ENCODE measurements at places on chromosomes 11 and 22.
A peak's percentile ranks its signal among the peaks of the same experiment; 100 is the strongest.

DNA sequence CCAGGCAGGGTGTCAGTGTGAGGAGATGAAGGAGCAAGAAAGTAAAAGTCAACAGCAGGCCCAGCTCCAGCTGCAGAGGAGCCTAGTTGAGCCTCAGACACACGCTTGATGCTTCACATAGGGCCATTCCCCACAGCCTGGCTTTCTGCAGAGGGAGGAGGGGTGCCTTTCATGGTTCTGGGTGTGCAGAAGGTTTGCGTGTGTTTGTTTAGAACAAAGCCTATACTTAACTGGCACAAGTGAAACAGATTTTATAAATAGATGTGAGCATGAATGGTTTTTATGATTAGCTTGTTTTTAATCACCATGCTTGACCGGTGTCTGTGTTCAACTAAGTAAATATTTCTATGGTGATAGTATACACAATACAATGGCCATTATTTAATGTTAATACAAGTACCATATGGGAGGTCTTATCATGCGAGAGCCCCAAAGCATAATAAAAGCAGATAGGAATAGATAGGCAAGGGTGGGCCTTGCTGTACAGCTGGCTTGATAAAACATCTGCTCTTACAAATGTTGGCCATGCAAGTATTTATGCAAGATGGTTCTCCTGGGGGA lies 290.2 kb downstream of the ETS1 start:
- DNase-seq, result no peak

GRCh38 chr11:115958089-115959000 lies 454.1 kb upstream of the CADM1 start:
- DNase-seq, result no peak

DNA sequence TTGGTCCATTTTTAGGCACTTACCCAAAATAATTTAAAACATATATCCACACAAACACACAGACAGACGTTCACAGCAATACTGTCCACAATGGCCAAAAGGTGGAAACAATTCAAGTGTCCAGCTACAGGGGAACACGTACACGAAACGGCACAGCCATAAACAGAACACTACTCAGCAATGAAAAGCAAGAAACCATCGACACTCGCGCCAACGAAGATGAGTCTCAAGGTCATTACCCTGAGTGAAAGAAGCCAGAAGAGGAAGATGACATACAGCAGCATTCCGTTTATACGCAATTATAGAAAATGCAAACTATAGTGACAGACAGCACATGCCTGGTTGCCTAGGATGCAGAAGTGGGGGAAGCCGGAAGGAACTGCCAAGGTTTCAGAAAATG lies 13.4 kb upstream of the COMT start:
- no peak for DNase-seq

DNA sequence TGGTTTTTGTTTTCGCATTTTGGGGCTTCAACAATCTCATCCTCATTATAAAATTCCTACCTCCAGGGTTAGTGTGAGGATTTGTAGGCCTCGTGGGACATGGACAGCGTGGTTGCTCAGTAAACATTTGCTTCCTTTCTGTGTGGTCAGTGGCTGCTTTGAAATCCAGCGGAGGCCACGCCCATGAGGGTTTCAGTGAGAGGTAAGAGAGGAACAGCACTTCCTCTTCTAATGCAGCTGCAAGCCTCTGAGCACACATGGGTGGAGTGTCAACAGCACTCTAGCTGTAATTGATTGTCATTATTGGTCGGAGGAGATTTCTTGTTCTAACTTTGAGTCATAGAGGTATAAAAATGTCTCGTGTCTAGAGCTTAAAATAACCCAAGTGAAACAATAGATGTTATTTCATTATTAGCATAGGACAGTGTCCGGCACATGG lies 6.0 kb upstream of the ARHGAP42 start:
- DNase-seq, result peak; percentile 79

DNA sequence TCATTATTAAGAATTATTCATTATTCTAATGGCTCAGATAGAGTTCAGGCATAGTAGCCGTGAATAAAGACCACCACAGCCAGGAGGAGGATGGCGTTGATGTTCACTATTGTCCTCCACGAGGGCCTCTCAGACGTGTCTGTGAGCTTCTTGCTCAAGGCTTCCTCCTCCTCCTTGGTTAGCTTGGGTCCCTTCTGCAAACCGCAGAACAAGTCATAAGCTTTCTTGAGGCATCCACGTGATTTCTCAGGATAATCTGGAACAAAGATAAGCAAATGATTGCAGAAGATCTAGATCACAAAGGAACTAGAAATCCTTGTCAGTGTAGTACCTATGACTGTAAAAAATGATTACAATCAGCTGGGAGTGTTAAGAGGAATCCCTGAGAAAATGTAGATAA lies 13.6 kb upstream of the RFPL2 start:
- DNase-seq, result no peak

DNA sequence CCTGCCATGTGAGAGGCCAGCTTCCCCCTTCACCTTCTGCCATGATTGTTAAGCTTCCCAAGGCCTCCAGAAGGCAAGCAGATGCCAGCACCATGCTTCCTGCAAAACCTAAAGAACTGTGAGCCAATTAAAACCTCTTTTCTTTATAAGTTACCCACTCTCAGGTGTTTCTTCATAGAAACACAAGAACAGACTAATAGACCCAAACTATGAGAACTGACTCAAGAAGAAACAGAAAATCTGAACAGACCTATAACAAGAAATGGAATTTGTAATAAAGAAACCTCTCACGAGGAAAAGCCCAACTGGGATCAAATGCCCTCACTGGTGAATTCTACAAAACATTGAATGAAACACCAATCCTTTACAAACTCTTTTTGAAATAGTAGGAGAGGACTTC lies 12.0 kb downstream of the NPAT start:
- no peak for DNase-seq
